ENCODE measurements at places on chromosomes 12 and 14.

DNA sequence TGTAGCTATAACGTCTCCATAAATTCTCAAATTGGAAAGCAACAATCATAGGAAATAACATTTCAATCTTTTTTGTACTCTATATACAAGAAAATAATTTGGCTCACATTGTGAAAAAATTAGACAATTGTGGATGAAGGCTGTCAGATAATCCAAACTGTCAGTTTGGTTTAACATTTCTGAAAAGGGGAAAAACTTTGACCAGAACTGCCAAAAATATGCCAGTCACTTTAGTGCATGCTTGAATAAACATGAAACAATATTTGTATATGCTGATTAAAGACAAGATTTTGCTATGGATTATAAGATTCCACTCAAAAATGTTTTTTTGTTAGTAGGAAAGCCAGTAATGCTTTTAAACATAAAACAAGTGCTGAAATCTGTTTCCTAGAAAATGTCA is 38.9 kb downstream of the CCDC59 start:
- DNase-seq, result no peak

GRCh38 chr14:102491786-102492530 is 17.6 kb downstream of the ANKRD9 start:
- DNase-seq, result no peak

GRCh38 chr12:95701275-95701674 is 89.3 kb downstream of the NTN4 start:
- no peak for DNase-seq

DNA sequence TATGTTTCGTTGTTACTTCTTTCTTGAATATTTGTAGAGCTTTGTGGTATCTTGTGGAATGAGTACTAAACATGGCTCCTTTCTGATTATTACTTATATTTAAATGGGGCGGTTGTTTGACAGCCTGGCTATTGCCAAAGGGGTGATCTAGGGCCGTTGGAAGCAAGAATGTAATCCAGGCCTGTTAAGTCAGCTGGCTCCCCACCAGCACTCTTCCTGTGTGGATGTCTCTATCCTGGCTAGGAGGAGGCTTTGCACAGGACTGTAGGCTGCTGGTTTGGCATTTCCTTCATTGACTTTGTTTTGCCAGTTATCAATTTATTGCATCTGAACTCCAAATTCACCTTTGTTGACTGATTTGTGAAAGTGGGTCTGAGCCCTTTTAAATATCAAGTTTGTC is 5.6 kb downstream of the FAM234B start:
- DNase-seq, result no peak

- peak; percentile 41 for DNase-seq
Observed at GRCh38 chr14:51884086-51884927, 23.9 kb downstream of the GNG2 start.

GRCh38 chr14:55245657-55246268 is 25.5 kb upstream of the FBXO34 start:
- peak; percentile 7 for DNase-seq

DNA sequence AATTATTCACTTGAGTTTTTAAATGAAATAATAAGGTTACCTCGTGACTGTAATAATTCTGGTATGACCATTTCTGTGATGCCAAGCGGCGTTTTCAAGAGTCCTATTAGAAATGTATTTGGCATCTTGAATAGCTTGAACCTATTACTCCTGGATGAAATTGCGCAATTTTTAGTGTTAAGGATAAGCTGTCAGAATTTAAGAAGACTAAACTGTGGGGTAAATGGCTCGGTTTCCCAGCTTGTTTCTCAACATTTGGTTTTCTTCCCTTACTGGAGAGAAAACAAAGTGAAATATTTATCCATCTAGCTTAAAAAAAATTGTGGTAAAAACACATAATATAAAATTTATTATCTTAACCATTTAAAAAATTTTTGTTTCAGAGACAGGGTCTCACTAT is 26.8 kb downstream of the PCNX1 start:
- DNase-seq, result no peak

DNA sequence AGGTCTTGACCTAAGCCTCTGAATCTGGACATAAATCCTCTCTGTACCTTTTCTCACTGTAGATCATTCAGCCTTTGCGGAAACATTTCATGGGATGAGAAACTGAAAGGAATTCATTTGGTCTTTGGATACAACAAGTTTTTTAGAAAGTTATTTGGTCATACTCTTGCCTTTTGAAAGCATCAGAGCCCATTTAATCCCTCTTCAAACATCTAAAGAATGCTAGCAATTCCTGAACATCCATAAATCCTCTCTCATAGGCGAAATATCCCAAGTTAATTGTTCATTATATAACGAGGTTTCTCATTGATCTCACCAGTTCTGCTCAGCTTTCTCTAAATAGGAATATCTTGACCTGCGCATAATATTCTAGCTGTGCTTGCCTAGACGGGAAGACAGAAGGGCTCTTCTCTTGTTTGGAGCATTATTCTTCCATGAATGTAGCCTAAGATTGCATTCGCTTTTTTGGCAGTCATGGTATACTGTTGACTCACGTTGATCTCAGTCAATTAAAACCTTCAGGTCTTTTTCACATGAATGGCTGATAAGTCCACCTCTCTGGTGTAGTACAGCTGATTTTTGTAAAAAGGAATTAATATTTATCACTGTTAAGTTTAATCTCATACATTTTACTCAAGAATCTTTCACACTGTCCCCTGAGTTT is 24.1 kb downstream of the NTN4 start:
- DNase-seq, result no peak

DNA sequence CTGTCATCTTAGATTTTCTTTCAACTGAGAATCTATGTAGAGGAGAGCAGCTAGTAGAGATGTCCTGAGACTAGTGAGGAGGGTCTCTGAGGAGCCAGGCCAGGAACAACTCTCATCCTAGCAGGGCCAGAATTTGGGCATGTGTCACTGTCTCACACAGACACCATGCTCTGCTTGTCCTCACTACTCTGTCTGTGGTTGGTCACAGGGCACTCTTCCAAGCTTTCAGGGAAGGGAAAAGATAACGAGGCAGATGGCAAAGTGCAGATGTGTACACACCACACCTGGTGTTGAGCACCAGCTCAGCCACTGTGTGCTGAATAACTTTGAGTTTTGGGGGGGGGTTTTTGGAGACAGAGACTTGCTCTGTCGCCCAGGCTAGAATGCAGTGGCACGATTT is 2.5 kb downstream of the SSPN start:
- DNase-seq, result no peak

GRCh38 chr12:97756066-97756666 is 293.6 kb downstream of the RMST start:
- no peak for DNase-seq
